ENCODE measurements at places on chromosomes 12 and 14. TPM values are rescaled to one million over a fixed set of nuclear protein-coding genes. Genes with fewer than 3 reads are reported as not detected.

GRCh38 chr14:89377544-89377943 lies 39.5 kb downstream of the FOXN3 start:
- H3K4me3 ChIP-seq, result no peak overlapping the region
- H3K4me1 ChIP-seq, result peaks cover 7% of the 10 kb centered on the region
- H3K36me3 ChIP-seq, result peaks cover 32% of the 10 kb centered on the region
- no peak overlapping the region for H3K27ac ChIP-seq
- no peak for DNase-seq

- H3K36me3 ChIP-seq, result peaks cover 88% of the 10 kb centered on the region
- H3K4me3 ChIP-seq, result no peak overlapping the region
- H3K27me3 ChIP-seq, result no peaks in the 10 kb centered on the region
- H3K27ac ChIP-seq, result peak overlapping the region; percentile 44
These were observed 32.7 kb downstream of the PPP4R3A start for GRCh38 chr14:91477388-91477787.

- H3K4me3 ChIP-seq, result no peak overlapping the region
- DNase-seq, result no peak
- H3K36me3 ChIP-seq, result no peaks in the 10 kb centered on the region
- no peak overlapping the region for H3K27ac ChIP-seq
- peaks cover 12% of the 10 kb centered on the region for H3K27me3 ChIP-seq
These were observed 2.4 kb upstream of the RNASE7 start for GRCh38 chr14:21039585-21040369.

GRCh38 chr14:72745991-72746980 lies 147.6 kb downstream of the DPF3 start:
- H3K27ac ChIP-seq, result no peak overlapping the region
- no peaks in the 10 kb centered on the region for H3K27me3 ChIP-seq
- H3K4me1 ChIP-seq, result no peaks in the 10 kb centered on the region
- H3K36me3 ChIP-seq, result peaks cover 20% of the 10 kb centered on the region

DNA sequence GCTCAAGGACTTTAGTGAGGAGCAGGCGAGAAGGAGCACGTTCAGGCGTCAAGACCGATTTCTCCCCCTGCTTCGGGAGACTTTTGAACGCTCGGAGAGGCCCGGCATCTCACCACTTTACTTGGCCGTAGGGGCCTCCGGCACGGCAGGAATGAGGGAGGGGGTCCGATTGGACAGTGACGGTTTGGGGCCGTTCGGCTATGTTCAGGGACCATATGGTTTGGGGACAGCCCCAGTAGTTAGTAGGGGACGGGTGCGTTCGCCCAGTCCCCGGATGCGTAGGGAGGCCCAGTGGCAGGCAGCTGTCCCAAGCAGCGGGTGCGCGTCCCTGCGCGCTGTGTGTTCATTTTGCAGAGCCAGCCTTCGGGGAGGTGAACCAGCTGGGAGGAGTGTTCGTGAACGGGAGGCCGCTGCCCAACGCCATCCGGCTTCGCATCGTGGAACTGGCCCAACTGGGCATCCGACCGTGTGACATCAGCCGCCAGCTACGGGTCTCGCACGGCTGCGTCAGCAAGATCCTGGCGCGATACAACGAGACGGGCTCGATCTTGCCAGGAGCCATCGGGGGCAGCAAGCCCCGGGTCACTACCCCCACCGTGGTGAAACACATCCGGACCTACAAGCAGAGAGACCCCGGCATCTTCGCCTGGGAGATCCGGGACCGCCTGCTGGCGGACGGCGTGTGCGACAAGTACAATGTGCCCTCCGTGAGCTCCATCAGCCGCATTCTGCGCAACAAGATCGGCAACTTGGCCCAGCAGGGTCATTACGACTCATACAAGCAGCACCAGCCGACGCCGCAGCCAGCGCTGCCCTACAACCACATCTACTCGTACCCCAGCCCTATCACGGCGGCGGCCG lies 1.1 kb downstream of the PAX9 start:
- H3K27ac ChIP-seq, result peak overlapping the region; percentile 29
- no peak overlapping the region for H3K4me3 ChIP-seq
- H3K4me1 ChIP-seq, result peaks cover 21% of the 10 kb centered on the region
- peaks cover 88% of the 10 kb centered on the region for H3K27me3 ChIP-seq
- no peak for DNase-seq

DNA sequence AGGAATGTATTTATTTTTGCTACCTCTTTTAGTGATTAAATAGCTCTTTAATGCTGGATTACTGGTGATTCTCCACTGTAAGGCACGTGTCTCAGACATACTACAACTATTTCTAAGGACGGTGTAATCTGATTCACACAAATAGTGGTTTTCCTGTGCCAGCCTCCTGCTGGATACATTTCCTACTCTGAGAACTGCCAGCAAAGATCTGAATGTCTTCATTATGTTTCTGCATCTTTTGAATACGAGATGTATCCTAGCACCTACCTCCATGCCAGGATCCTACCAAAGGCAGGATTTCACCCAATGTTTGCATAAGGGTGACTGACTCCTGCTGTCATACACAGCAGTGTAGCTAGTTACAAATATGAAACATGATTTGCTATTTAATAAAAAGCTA lies 120.6 kb downstream of the PRICKLE1 start:
- peaks cover 19% of the 10 kb centered on the region for H3K4me1 ChIP-seq
- no peak for DNase-seq
- H3K36me3 ChIP-seq, result no peaks in the 10 kb centered on the region
- H3K27ac ChIP-seq, result no peak overlapping the region
- peak overlapping the region; percentile 48 for H3K4me3 ChIP-seq

- no peak overlapping the region for H3K4me3 ChIP-seq
- DNase-seq, result no peak
- H3K4me1 ChIP-seq, result no peaks in the 10 kb centered on the region
- peaks cover 11% of the 10 kb centered on the region for H3K27me3 ChIP-seq
These were observed 400.2 kb downstream of the TMEM121 start for GRCh38 chr14:105926373-105927095.

- no peaks in the 10 kb centered on the region for H3K4me1 ChIP-seq
- DNase-seq, result no peak
- H3K36me3 ChIP-seq, result no peaks in the 10 kb centered on the region
- H3K4me3 ChIP-seq, result no peak overlapping the region
- peaks cover 3% of the 10 kb centered on the region for H3K27me3 ChIP-seq
These were observed 65.6 kb upstream of the ZDHHC17 start for GRCh38 chr12:76698316-76698715.

DNA sequence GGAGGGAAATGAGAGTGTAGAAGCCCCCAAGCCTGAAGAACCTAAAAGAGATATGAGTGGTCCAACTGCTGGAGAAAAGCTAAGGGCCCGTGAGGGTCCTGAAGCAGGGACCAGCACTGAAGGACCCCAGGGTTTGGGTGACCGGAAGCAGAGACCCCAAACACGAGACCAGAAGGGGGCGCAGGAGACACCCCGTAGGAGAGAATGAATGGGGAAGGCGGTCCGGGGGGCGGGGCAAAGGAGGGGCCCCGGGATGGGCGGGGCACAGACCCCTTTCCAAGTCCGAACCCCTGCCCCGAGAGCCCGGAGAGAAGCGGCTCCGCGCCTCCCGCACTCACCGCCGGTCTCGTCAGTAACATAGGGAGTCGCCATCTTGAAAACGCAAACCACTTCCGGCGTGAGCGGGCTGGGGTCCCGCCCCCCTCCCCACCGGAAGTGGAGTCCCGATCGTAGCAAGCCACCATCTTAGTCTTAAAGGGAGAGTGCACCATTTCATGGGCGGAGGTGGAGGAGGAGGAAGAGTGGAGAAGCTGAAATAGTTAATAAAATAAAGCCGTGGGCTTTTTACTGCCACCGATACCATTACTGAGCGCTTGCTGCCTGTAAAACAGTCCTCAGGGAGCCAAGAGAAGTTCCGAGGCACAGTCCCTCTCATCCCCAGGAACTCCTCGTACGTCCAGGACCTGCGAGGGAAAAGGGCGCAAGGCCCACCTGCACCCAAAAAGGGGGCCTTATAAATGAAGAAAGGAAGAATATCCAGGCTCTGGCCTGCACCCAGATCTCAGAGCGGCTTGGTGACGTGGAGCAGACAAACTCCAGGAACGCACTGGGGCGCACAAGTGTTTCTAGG lies 731 bp downstream of the PYM1 start:
- H3K4me3 ChIP-seq, result peak overlapping the region; percentile 91
- peaks cover 54% of the 10 kb centered on the region for H3K36me3 ChIP-seq
- H3K27ac ChIP-seq, result peak overlapping the region; percentile 96
- peaks cover 53% of the 10 kb centered on the region for H3K4me1 ChIP-seq
- DNase-seq, result peak; percentile 95
- H3K27me3 ChIP-seq, result no peaks in the 10 kb centered on the region

- no peaks in the 10 kb centered on the region for H3K4me1 ChIP-seq
- no peak overlapping the region for H3K27ac ChIP-seq
- DNase-seq, result no peak
- H3K4me3 ChIP-seq, result no peak overlapping the region
- peaks cover 6% of the 10 kb centered on the region for H3K27me3 ChIP-seq
These were observed 78.8 kb upstream of the RTL1 start for GRCh38 chr14:100982353-100982752.

GRCh38 chr14:40053416-40053815 lies 621.2 kb upstream of the FBXO33 start:
- no peak for DNase-seq
- H3K36me3 ChIP-seq, result no peaks in the 10 kb centered on the region
- H3K4me3 ChIP-seq, result no peak overlapping the region
- no peaks in the 10 kb centered on the region for H3K4me1 ChIP-seq
- H3K27ac ChIP-seq, result no peak overlapping the region

DNA sequence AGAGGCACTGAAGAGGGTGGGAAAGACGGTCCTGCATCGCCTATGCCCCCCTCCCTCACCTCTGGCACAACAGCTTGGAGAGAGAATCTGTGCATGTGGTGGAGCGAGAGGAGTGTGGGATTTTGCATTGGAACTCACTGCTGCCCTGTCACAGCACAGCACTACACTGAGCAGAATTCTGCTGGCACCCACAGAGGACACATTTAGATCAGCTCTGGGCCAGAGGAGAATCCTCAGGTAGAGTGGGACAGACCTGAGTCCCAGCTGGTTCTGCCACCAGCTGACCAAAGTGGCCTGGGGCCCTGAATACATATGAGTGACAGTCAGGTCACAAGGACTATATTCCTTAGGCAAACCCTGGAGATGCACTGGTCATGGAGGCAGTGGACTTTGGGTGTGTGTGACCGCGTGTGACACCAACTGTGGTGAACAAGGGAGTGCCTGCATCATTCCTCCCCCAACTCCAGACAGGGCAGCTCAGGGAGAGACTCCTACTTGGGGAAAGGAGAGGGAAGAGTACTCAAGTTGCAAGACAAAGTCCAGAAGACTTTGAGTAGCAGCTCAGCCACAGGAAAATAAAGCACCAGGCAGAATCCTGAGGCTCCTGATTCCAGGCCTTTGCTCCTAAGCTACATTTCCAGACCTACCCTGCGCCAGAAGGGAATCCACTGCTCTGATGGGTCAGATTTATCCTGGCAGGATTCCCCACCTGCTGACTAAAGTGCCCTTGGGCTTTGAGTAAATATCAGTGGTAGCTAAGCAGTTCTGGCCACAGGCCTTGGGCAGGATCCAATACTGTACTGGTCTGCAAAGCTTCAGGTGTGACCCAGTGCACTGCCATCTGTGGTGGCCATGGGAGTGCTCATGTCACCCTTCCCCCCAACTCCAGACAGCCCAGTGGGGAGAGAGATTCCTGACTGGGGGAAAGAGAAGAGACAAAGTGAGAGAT lies 10.6 kb upstream of the ACOT1 start:
- no peak overlapping the region for H3K4me3 ChIP-seq
- H3K27me3 ChIP-seq, result peaks cover 1% of the 10 kb centered on the region
- H3K27ac ChIP-seq, result no peak overlapping the region

DNA sequence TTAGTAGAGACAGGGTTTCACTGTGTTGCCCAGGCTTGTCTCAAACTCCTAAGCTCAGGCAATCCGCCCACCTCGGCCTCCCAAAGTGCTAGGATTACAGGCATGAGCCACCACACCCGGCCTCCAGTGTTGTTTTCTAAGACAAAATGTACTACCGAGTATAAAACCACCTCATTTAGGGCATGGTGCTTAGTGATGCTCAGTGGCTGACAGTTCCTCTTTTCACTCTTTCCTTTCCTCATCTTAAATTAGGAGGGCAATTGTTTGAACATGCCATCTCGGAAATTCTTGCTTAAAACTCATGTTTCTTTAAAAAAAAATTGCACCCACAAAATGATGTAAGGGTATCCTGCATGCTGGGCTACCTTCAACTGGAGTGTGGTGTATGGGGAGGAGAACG lies 89.0 kb downstream of the RFX4 start:
- no peaks in the 10 kb centered on the region for H3K36me3 ChIP-seq
- no peak for DNase-seq
- no peaks in the 10 kb centered on the region for H3K4me1 ChIP-seq
- peaks cover 41% of the 10 kb centered on the region for H3K27me3 ChIP-seq
- H3K4me3 ChIP-seq, result no peak overlapping the region

DNA sequence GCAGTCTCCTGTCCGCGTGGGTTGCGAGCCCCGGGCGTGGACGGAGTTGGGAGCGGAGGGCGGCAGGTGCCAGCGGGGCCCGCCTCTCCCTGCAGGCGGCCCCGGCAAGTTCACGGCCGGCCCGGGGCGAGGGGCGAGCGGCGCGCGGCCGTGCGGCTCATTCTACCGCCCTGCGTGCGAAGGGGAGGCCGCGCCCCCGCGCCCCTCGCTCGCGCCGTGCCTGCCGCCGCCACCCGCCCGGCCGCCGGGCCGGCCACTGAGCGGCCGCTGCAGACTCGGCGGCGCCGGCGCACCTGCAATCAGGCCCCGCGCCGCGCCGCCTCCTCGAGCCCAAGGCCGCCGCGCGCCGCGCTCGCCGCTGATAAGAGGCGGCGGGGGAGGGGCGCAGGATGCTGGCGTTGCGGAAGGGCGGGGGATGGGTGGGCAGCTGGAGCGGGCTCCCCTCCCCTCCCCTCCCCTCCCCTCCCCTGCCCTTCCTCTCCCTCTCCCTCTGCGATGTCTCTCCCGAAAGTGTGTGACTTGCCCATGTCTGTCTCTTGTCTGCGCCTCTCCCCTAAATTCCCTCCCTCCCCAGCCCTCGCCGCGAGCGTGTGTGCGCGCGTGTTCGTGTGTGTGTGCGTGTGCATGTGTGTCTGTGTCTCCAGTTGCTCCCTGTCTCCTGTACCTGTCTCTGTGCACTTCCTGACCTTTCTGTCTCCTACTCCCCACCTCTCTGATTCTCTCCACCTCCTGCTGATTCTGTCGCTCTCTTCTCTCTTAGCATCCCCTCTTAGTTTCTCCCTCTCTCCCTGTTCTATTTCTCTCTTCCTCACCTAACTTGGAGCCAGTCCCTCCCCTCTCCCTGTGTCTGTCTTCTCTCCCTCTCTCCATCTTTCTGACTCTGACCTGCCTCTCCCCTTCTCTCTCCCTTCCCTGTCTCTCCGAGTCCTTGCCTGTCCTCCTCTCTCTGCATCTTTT lies 768.1 kb upstream of the TBX3 start:
- no peaks in the 10 kb centered on the region for H3K36me3 ChIP-seq
- no peak overlapping the region for H3K27ac ChIP-seq
- no peak for DNase-seq
- no peak overlapping the region for H3K4me3 ChIP-seq

GRCh38 chr14:99169776-99170356 lies 102.1 kb downstream of the BCL11B start:
- H3K4me3 ChIP-seq, result no peak overlapping the region
- H3K27ac ChIP-seq, result no peak overlapping the region
- H3K27me3 ChIP-seq, result no peaks in the 10 kb centered on the region

- no peak overlapping the region for H3K27ac ChIP-seq
- no peak for DNase-seq
- H3K4me3 ChIP-seq, result no peak overlapping the region
- peaks cover 8% of the 10 kb centered on the region for H3K4me1 ChIP-seq
- peaks cover 7% of the 10 kb centered on the region for H3K27me3 ChIP-seq
These were observed 18.6 kb upstream of the KLRB1 start for GRCh38 chr12:9626291-9626690.

- peaks cover 33% of the 10 kb centered on the region for H3K36me3 ChIP-seq
- H3K4me1 ChIP-seq, result peaks cover 41% of the 10 kb centered on the region
- H3K27me3 ChIP-seq, result no peaks in the 10 kb centered on the region
- peak within 1 kb of the TSS; percentile 84 for H3K4me3 ChIP-seq
- H3K27ac ChIP-seq, result peak within 1 kb of the TSS; percentile 86
These were observed at the start of gene DIABLO for GRCh38 chr12:122225683-122226365. DIABLO (minus strand) TSS chr12:122226052; CDS start chr12:122226014, 38 bp downstream.

Gene CCDC198
- total RNA-seq, result not detected

Gene WNT1
- 0.33 TPM for total RNA-seq

Gene SMCO2
- total RNA-seq, result 0.60 TPM

Data from activated CD4-positive, alpha-beta memory T cell treated with anti-CD3 and anti-CD28 coated beads, Interleukin-2, amount 10 ng/mL, durations not matched to agents 7 days and 5 days (primary cell).